ENCODE measurements at places on chromosomes 1 and 21. TPM values are rescaled to one million over a fixed set of nuclear protein-coding genes. Genes with fewer than 3 reads are reported as not detected.

DNA sequence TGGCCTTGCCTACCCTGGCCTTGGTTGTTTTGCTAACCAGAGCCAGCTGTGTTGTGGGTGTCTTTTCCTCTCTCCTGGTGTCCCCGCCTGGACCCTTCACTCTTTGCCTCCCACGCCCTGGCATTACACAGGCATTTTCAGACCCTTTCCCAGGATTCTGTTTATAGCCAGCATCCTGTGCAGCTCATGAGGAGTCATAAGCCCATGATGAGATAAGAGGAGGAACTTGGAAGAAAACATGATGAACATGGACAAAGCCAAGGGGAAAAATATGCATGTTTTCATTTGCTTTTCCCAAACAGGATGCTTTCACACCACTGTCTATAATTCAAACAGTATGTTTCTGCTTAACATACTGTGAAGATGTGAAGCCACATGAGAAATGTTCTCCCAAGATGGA, 18.7 kb upstream of the WARS2 start:
- DNase-seq: peak; percentile 78

The VWA5B1 gene
- total RNA-seq: not detected

DNA sequence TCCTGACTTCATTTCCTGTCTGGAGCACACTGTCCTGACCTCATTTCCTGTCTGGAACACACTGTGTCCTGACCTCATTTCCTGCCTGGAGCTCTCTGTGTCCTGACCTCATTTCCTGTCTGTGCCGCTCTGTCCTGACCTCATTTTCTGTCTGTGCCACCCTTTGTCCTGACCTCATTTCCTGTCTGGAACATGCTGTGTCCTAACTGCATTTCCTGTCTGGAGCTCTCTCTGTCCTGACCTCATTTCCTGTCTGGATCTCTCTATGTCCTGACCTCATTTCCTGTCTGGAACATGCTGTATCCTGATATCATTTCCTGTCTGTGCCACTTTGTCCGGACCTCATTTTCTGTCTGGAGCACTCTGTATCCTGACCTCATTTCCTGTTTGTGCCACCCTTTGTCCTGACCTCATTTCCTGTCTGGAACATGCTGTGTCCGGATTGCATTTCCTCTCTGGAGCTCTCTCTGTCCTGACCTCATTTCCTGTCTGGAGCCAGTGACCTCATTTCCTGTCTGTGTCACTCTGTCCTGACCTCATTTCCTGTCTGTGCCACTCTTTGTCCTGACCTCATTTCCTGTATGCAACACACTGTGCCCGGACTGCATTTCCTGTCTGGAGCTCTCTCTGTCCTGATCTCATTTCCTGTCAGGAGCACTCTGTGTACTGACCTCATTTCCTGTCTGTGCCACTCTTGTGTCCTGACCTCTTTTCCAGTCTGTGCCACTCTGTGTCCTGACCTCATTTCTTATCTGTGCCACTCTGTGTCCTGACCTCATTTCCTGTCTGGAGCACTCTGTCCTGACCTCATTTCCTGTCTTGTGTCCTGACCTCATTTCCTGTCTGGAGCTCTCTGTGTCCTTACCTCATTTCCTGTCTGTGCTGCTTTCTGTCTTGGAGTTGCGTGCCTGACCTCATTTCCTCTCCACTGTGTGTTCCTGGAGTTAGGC, 27.6 kb downstream of the SKI start:
- peak; percentile 57 for DNase-seq

- DNase-seq: no peak
These were observed 8.8 kb upstream of the TGFB2 start for GRCh38 chr1:218336328-218336727.

GRCh38 chr21:14876524-14876840, 188.3 kb downstream of the NRIP1 start:
- no peak for DNase-seq

The PLD5 gene
- under 0.01 TPM for total RNA-seq

The NUF2 gene
- total RNA-seq: 1.2 TPM

The RASSF5 gene
- total RNA-seq: 4.1 TPM

GRCh38 chr1:21472861-21473260, 32.9 kb downstream of the NBPF3 start:
- peak; percentile 14 for DNase-seq

The OR2M5 gene
- not detected for total RNA-seq

The RXRG gene
- total RNA-seq: not detected

- peak; percentile 64 for DNase-seq
These were observed 18.4 kb downstream of the MATN1 start for GRCh38 chr1:30704765-30705509.

The FALEC gene
- total RNA-seq: not detected

The LIPI gene
- not detected for total RNA-seq

The NBPF10 gene
- 3.7 TPM for total RNA-seq

The IFI44L gene
- 17.7 TPM for total RNA-seq

DNA sequence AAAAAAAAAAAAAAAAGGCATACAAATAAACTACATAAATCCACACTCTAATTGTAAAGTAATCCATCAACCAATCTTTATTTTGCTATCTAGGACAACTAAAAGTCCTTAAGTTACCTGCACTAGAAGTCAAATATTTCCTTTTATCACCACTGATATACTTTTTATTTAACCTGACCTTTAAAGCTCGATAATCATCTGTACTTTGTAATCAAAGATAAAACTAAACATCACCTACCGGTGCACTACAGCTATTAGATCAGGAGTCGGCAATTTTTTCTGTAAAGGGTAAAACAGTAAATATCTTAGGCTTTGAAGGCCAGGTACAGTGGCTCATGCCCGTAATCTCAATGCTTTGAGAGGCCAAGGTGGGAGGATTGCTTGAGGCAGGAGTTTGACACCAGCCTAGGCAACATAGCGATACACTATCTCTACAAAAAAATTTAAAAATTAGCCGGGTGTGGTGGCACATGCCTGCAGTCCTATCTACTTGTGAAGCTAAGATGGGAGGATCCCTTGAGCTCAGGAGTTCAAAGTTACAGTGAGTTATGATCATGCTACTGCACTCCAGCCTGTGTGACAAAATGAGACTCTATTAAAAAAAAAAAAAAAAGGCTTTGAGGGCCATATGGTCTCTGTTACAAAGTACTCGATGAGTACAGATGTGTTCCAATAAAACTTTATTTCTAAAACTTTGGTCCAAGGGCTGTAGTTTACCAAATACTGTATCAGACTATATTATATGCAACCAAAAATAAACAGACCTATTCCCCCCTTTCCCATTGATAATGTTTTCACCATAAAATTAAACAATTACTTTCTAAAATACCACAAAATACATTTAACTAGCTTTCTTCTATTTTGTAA, 47.1 kb downstream of the TESK2 start:
- DNase-seq: no peak

DNA sequence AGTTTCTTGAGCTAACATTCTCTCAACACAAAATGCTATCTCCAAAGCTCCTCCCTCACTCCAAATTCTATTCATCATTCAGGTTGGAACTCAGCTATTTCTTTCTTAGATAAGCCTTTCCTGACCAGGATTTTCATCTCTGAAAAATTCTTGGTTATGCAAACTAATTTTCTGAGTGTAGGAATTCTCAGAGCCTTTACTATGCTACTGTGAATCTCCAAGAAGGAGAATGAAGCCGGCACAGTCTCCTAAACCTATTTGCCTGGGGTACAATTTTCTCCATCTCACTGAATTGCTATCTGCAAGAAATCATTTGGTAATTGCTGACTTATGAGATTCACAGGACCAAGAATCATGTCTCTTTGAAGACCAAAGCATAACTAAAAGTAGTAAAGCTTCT, 325.9 kb upstream of the ESRRG start:
- DNase-seq: no peak

The SPATA6 gene
- total RNA-seq: 10.5 TPM

The KLF17 gene
- 1.1 TPM for total RNA-seq

The TAL1 gene
- total RNA-seq: 0.08 TPM

The RGS16 gene
- total RNA-seq: 2.3 TPM

DNA sequence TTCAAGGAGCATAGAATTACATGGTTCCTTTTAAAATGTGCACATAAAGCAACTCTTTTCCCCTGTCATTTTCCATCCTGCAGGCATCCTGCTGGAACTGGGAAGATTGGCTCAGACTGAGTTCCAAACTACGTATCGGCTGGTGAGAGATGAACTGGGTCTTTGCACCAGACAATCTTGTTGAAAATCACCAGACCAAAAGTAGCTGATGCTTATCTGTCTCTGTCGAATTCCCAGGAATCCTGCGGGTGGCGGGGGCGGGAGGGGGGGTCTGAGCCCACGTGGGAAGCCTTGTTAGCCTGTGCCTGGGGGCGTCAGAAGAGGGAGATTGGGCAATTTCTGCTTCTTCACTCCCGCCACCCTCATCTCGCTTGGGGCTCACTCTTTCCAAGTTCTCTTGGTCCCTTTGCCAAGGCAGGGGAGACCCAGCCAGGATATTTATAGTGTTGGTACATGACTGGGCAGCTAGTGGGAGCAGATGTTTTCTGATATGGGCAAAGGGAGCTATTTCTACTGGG, 90.1 kb upstream of the SLC25A33 start:
- DNase-seq: peak; percentile 86

The APCS gene
- not detected for total RNA-seq

The OR2L2 gene
- total RNA-seq: not detected

DNA sequence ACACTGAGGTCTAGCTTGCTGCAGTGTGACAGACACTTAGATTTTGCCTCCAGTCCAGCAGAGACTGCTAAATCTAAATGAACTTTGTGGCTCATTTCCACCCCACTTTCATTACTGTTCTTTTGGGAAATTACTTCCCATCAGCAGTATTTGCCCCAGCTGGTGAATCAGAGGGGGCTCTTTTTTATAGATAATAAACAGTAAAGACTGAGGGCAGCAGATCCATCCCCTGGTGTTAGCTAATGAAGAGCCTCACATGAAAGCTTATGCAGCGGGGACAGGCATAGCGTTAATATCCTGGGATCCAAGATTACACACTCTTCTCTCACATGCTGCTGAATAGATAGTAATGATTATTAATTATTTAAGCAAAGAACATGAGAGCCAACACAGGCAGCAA, 6.4 kb upstream of the CTNNBIP1 start:
- DNase-seq: no peak

DNA sequence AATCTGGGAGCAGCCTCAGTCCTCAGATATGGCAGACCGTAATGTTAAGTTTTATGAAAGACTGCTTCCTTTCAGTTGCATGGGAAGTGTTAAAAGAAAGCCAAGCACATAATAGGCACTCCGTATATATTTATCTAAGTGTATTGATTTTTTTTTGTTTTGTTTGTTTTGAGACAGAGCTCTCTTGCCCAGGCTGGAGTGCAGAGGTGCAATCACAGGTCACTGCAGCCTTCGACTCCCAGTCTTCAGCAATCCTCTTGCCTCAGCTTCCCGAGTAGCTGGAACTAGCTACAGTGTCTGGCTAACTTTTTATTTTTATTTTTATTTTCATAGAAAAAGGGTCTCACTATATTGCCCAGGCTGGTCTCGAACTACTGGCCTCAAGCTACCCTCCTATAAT, 341.8 kb downstream of the USH2A start:
- DNase-seq: no peak

DNA sequence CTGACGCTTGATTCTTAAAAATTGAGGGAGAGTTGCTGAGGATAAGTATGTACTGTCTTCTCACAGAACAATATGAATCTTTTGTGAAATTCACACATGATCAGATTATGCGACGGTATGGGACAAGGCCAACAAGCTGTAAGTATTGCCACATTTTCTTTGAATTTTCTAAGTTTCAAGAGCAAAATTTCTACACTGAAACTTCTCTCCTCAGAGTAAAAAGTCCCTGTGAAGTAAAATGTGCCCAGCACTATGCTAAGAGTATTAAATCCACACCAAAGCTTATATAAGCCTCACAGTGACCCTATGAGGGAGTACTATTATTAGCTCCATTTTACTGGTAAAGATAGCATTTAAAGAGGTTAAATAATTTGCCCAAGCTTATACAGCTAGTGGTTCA, 12.2 kb downstream of the AKIRIN1 start:
- peak; percentile 30 for DNase-seq

GRCh38 chr1:153697191-153698019, 18.9 kb downstream of the NPR1 start:
- peak; percentile 87 for DNase-seq

DNA sequence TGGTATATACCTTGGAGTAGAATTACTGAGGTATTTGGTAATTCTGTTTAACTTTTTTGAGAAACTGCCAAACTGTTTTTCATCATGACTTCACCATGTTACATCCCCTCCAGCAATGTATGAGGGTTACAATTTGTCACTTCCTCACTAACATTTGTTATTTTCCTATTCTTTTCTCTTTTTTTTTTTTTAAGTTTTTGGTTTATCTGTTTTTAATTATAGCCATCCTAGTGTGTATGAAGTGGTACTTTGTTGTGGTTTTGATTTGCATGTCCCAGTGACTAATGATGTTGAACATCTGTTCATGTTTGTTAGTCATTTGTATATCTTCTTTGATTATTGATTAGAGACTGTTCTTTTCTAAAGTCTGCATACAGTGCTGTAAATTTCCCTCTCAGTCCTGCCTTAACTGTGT, 147.3 kb downstream of the HS2ST1 start:
- DNase-seq: peak; percentile 32

The ODR4 gene
- total RNA-seq: 22.1 TPM

DNA sequence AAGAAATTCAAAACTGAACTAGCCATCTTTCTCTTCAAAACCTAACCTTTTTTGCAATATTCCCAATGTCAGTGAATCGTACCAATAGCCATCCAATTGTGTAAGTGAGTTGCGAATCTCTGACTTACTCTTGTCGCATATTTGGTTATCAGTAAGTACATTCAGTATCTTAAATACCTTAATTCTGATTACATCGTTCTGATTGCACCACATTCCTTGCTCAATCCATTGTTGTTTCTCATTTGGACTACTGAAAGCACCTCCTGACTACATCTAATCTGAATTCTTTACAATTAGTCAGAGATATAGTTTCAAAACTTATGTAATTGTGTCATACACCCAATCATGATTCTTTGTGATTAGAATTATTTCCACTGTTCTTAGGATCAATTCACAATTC, 16.8 kb upstream of the BRINP3 start:
- DNase-seq: peak; percentile 12

DNA sequence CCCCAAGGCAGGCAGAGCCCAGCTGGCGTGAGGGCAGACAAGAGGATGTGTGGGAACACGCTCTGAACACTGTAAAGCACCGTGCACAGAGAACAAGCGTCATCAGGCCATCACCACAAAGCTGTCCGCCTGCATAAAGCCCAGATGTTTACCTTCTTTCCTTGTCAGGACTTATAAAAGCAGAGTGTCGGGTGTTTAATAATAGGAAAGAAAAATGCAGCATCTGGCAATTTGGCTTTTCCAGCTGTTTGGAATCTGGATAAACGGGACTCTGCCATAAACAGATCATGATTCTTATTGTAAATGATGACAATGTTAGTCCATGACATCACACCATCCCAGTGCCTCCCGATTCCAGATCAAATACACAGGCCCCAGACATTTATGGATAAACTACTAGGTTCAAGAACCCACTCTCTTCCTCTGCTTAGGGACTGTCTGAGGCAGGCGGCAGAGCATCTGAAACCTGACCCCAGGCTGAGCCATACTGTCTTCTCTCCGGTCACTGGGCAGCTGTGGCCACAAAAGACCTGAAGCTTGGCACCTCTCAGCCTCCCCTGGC, 4.2 kb downstream of the GLIS1 start:
- no peak for DNase-seq

- no peak for DNase-seq
These were observed 511 bp upstream of the RABGAP1L start for GRCh38 chr1:174158767-174159251.

The ADAMTS4 gene
- 3.1 TPM for total RNA-seq
